ENCODE measurements at places on chromosomes 11 and 22.

- no peak for DNase-seq
These were observed 8.2 kb downstream of the MS4A15 start for GRCh38 chr11:60764879-60765278.

GRCh38 chr11:9490376-9490775, 29.6 kb downstream of the ZNF143 start:
- no peak for DNase-seq

GRCh38 chr11:130247319-130247718, 67.4 kb downstream of the ZBTB44 start:
- no peak for DNase-seq

- no peak for DNase-seq
These were observed 15.3 kb downstream of the TAB1 start for GRCh38 chr22:39414886-39415285.
